Daoy (cell line): ENCODE measurements at places on chromosomes 13 and 19. TPM values are rescaled to one million over a fixed set of nuclear protein-coding genes. Genes with fewer than 3 reads are reported as not detected.

DNA sequence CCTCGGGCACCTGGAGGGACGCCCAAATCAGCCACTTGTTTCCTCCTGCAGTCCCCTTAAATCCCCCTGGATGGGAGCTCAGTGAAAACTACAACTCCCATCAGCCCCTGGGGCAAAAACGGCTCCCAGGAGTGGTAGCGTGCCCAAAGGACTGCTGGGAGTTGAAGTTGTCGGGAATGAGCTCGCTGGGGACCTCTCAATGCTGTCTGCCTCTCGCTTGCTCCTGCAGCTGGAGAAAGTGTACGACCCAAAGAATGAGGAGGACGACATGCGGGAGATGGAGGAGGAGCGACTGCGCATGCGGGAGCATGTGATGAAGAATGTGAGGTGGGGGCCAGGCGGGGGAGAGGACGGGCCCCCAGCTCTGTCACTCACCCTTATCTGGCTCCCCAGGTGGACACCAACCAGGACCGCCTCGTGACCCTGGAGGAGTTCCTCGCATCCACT, 14.7 kb upstream of the DHDH start:
- DNase-seq: peak; percentile 33

DNA sequence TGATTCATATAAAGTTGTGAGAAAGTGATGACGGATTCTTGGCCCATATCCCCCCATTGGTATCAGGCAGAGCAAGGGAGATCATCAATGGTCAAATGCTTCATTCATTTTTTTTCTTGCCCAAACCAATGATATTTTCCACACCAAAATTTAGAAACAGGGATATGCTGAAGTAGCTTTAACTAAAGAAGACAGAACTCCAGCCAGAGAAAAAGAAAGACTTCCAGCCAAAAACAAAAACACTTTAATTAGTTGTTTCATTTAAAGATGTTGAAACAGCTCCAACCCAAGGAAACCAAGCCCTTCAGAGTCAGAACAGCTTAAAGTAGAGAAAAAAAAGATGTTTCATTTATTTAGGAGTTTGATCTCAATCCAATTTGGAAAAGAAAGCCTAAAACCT, 358.9 kb upstream of the NBEA start:
- no peak for DNase-seq

- DNase-seq: peak; percentile 64
Observed at GRCh38 chr19:36266375-36266961, 51.6 kb downstream of the ZNF146 start.

DNA sequence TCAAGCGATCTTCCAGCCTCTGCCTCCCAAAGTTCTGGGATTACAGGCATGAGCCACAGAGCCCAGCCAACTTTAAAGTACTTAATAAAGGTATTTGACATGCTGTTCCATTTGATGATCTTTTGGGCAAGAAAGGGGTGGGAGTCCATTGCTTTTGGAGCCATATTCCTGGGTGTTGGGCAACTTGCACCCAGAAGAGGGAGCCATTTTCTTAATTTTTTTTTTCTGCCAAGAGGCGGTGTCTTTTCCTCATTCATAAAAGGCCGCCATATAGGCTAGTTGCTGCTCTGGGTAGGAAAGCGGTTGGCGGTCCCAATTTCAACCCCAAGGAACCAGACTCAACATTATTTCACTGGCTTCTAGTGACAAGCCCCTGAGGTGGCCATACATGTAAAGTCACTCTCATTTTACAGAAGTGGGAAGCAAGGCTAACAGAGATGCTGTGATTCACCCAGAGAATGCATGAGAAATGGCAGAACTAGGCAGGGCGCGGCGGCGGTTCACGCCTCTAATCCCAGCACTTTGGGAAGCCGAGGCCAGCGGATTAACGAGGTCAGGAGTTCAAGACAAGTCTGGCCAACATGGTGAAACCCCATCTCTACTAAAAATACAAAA, 139.6 kb downstream of the CACNA1A start:
- peak; percentile 30 for DNase-seq

DNA sequence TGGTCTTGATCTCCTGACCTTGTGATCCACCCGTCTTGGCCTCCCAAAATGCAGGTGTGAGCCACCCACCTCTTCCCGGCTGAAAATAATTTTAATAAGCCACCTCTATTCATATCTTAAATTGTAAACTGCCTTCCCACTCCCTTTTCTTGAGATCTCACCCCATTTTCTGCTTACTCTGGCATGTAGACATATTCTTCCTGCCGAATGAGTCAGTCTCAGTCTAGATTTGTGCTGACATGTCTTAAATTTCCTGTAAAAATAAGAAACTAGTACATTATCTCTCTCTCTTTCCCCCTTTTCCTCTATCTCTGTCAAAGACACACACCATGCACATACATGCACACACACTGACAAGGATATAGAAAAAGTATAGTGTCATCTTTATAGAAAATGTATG, 60.9 kb downstream of the THSD1 start:
- DNase-seq: no peak

Gene RNF225
- total RNA-seq: not detected in 2 replicates

Gene FFAR1
- not detected in 2 replicates for total RNA-seq

DNA sequence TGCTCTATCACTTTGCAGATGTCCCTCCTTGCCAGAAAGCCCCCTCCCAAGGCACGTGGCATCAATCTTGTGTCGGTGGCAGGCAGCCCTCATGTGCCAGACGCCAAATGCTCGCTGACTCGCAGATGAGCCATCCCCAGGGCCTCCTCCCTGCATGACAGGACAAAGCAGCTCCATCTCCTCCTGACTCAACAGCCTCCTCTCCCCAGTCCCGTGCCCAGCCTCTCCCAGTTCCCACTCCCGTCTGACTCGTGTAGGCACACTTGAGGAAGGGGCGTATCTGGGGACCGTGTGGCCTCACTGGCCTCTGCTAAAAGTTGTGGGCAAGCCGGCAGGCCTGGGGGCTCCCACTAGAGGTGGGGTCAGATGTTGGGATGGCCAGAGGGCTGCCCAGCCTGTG, 133.6 kb downstream of the STK24 start:
- peak; percentile 72 for DNase-seq

Gene POP4
- total RNA-seq: 129 and 169 TPM in 2 replicates

GRCh38 chr19:4849019-4849418, 17.5 kb upstream of the TICAM1 start:
- no peak for DNase-seq

- DNase-seq: no peak
Observed at GRCh38 chr19:2810141-2811091, 9.3 kb upstream of the ZNF554 start.

- DNase-seq: no peak
Observed at GRCh38 chr19:18401580-18402112, 4.2 kb upstream of the LRRC25 start.

DNA sequence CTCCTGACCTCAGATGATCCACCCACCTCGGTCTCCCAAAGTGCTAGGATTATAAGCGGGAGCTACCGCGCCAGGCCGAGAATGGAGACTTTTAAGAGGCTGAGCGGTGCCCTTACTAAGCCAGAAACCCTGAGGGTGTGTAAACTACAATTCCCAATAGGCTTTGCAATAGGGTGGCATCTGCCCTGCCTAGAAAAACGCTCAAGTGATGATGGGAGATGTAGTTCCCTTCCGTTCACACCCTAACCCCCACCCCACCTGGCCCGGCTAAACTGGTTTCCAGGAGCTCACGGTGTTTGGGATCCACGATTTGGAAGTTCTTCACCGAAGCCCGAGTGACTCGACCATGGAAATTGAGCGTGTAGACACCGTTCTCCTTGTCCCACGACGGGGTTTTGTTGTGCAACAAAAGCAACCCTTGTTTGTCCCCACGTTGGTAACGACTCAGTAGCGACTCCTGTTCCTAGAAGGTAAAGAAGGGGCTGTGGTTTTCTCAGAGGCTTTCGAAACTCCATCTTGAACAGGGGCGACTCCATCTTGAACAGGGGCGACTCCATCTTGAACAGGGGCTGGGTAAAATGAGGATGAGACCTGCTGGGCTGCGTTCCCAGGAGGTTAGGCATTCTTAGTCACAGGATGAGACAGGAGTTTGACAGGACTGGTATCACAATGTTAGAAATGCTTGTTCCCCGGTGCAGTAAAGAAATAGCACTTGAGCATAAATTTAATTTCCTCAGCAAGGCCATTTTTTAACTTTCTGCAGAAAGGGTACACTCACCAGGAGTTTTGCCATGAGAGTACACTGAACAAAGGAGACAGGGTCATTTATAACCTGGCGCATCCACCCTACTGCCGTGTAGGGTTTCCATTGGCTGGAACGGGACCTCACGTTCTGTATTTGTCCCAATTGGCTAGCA, 9.8 kb downstream of the PPP1R15A start:
- no peak for DNase-seq

GRCh38 chr19:5522106-5522505, 45.6 kb downstream of the TINCR start:
- DNase-seq: no peak

GRCh38 chr13:64333888-64334287, 2896.2 kb downstream of the PCDH9 start:
- DNase-seq: no peak

GRCh38 chr19:13848798-13849676, 27.9 kb upstream of the NANOS3 start:
- peak; percentile 25 for DNase-seq

Gene GTF2F2
- 45.2 and 55.2 TPM in 2 replicates for total RNA-seq

DNA sequence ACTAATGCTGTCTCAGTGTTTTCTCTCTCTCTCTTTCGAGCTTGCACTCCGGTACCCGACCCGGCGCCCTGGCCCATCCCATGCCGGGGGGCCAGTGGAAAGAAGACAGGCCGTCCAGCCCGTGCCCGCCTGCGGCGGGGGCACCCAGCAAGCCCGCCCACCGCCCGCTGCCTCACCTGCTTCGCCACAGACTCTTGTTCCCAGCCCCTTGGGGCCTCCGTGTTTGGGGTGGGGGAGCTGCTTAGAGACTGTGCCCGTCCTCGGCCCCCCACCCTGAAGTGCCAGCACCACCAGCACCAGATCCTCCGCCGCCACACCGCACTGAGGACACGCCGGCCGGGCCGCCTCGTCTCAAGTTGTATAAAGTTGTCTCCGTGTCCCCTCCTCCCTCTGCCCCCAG, 2.4 kb downstream of the LENG9 start:
- DNase-seq: no peak

Gene C1QTNF9
- total RNA-seq: not detected in 2 replicates

GRCh38 chr13:83895994-83896580, 13.8 kb upstream of the SLITRK1 start:
- no peak for DNase-seq

DNA sequence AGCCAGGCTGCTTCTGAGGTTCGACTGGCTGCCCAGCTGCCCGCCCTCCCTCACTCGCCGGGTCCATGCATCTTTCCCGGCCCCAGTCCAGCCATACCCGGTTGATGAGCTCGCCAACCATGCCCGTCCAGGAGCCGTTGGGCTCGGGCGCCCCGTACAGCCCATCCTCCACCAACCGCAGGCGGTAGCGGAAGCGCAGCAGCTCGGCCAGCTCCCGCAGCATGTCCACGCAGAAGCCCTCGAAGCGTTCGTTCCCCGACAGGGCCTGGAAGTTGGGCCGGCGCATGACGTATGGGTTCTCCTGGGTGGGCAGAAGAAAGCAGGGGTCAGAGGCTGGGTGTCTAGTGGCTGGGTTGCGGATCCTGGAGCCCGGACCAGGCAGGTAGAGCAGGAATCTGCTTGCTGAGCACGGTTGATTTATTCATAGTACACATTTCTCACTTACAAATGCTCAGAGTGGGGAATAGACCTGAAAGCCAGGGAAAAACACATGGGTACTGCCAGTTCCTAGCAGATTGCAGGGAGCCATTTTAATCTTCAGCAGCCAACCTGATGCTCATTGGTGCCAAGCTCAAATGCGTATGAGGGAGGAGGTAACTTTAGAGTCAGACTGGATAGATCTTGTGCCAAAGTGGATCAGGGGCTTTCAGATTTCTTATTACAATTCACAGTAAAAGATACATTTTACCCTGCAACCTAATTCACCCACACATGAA, 27.4 kb downstream of the GRIK5 start:
- DNase-seq: no peak

GRCh38 chr13:89968470-89968869, 1379.0 kb upstream of the MIR17HG start:
- no peak for DNase-seq

Gene CATSPERD
- total RNA-seq: not detected in 2 replicates

DNA sequence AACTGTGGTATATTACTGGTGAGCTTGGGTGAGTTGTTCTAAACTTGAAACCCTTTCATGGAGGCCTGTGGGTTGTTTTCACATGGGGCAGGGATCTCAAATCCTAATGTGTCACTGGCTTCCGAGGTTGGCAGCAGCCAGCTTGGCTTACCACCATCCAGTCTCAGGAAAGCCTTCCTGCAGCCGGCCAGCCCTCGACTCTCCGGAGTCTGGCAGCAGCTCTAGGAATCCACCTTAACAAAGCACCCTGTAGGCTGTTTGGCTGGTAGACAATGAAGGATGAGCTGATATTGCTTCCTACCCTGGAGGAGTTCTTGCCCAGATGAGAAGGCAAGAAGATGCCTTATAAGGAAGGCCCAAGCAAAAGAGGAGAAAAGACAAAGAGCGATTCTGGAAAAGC, 188.3 kb downstream of the KLF12 start:
- peak; percentile 2 for DNase-seq

DNA sequence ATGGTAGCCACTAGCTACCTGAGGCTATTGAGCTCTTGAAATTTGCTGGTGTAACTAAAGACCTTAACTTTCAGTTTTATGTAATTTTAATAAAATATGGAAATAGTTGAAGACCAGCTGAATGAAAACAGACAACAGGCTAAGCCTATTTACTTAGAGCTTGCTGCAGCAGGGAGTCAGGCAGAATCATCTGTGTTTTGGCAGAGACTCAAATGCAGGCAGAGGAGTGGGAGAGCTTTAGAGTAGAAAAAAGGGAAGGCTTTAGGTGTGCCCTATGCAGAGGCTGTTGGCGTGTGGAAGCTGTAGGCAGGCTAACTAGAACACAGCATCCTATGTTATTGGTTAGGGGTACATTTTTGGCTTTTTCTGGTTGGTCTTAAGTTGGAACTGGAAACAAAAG, 304.9 kb upstream of the NBEA start:
- no peak for DNase-seq

- DNase-seq: no peak
Observed at GRCh38 chr13:25172303-25172630, 179 bp upstream of the AMER2 start.

GRCh38 chr13:37667702-37668101, 69.1 kb upstream of the POSTN start:
- no peak for DNase-seq

GRCh38 chr13:32430018-32430747, 2.3 kb upstream of the N4BP2L1 start:
- DNase-seq: no peak

Gene MUC16
- not detected in 2 replicates for total RNA-seq

Gene ARL11
- total RNA-seq: not detected in 2 replicates

Gene CGB8
- 27.8 and 31.4 TPM in 2 replicates for total RNA-seq

DNA sequence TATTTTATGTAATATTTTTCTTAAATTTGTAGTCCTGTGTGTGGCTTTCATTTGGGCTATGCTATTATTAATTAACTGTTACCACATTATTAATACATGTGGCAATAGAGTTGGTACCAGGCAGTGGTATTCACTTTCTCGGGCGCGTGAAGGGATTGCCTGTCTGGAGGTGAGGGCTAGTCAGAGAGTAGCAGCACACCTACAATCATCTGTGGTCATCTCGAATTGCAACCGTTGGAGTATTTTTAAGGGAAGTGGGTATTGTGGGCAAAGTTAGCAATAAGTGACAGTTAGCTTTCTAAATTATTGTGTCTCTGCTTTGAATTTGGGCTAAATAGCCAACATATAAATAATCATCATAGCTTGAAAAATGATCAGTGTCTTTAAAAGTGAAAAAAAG, 20.0 kb upstream of the GPR18 start:
- DNase-seq: no peak
